ENCODE measurements at places on chromosomes 16 and 17.

GRCh38 chr16:50102051-50102746, 36.4 kb downstream of the HEATR3 start:
- no peak for DNase-seq

DNA sequence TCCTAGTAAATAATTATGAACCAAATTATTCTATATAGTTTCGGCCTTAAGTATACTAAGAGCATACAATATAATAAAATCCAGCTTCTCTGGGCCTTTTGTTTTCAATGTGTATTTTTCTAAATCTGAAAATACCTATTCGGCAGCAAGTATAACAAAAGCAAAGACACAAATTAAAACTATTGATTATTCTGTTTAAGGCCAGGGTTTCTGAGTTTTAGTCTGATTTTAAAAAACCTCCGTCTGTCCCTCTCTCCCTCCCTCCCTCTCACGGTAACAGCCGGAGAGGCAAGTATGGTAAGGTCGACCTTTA, 1.5 kb downstream of the TOB1 start:
- no peak for DNase-seq

DNA sequence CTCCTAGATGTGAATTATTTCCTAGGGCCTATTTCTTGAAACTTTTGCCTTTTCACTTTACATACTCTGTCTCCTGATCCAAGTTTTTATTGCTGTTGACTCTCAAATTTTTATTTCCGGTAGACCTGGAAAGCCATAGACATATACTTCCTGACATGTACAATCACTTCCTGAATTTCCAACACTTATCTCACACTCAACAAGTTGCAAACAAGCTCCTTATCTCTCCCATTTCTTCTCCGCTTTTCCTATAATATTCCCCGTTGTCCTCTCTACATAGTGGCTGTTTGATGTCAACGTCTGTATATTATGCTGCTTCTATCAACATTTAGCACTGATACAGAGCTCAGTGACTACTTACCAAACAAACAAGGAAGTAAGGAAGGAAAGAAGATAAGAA, 59.3 kb downstream of the IKZF3 start:
- no peak for DNase-seq

GRCh38 chr17:59401725-59402124, 70.3 kb downstream of the YPEL2 start:
- no peak for DNase-seq

- no peak for DNase-seq
Observed at GRCh38 chr17:914561-914960, 65.0 kb downstream of the NXN start.

GRCh38 chr16:60329108-60329507, 1595.0 kb upstream of the GOT2 start:
- no peak for DNase-seq

DNA sequence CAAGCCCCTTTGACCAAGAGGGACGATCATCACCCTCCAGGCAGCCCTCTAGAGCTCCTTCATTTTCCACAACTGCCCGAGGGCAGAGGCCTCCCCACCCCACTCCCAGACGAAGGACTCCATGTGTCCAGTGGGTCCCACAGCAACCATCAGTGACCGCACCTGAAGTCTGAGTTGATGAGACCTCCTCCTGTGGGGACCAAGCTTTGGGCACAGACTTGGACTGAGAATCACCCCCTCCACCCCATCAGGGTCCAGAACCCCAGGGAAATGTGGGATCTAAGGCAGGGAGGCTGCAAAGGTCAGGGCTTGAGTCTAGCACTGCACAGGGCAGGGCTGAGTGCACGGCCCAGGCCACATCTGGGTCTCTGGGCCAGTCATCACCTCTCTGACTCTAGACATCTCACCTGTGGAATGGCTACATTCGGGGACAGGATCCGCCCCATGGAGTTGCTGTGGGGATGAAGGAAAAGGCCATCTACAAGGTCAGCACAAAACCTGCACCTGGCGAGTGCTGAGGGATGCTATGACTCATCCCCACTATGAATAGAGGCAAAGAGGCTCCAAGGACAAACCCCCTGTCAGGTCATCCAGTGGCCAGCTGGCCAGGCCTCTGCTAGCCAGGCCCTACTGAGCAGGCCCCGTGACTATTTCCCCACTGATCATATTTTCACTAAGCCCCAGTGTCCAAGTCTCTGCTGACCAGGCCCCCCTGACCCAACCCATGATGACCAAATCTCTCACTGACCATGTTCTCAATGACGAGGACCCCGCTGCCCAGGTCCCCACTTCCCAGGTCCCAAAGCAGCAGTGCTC, 38.4 kb downstream of the TNFRSF13B start:
- no peak for DNase-seq

DNA sequence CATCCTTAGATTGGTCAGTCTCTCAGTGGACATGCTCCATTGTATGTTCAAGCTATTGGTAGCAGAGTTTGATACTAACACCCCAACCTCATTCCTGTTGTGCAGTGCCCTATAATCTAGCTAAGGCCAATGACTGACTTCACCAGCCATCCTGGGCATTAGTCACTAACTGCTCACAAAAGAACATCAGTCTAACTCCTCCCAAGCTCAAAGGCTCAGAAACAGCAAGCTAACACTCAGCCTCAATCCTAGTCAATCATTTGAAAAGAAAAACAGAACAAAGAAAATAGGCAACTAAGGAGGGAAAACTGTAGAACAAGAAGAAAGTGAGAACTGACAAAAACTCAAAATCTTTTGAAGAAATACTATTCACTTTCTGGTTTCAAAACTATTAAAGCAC, 199.1 kb upstream of the C17orf78 start:
- DNase-seq = no peak

DNA sequence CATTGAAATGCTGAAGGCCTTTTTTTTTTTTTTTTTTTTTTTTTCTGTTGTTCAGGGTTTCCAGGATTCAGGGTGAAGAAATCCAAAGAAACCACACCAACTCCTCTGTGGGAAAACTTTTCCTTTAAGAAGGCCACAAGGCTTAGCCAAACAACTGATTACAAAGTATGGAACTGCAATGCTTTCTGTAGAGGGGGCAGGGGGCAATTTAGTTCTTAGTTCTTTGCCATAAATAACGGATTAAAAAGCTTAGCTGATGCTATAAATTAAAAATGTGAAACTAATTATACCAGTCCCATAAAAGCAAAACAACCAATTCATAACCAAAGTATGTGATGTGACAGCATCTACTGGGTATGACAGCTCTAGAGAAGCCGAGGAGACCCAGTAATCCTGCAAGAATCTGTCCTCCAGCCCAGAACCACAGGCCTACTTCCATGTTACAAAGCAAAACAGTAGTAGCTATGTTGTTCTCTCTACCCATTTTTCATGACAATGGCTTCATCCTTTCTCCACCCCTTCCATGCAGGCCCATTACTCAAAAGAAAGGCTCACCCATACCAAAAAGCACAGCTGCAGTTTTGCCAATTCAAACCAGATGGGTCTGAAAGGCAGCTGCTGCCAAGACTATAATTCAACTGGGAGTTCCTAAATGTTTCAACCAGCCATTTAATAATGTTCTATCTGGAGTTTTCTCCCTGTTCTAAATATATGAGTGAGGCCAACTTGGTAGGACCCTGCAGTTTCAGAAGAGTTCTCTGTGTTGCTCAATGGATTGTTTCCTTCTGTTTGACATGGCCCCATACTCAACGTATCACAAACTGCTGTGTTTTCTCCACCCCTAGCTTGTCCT, 167.1 kb upstream of the ZFHX3 start:
- no peak for DNase-seq

DNA sequence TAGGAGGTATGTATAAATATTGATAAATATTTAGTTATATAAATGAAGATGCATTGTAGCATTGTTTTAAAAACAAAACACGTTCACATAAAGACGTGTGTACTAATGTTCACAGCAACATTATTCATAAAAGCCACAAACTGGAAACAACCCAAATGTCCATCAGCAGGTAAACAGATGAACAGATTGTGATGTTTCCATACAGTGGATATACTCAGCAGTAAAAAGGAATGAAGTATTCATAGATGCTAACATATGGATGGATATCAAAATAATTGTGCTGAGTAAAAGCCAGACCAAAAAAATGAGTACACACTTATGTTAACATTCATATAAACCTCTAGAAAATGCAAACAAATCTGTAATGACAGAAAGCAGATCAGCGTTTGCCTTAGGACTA, 6.0 kb downstream of the CENPN start:
- no peak for DNase-seq

DNA sequence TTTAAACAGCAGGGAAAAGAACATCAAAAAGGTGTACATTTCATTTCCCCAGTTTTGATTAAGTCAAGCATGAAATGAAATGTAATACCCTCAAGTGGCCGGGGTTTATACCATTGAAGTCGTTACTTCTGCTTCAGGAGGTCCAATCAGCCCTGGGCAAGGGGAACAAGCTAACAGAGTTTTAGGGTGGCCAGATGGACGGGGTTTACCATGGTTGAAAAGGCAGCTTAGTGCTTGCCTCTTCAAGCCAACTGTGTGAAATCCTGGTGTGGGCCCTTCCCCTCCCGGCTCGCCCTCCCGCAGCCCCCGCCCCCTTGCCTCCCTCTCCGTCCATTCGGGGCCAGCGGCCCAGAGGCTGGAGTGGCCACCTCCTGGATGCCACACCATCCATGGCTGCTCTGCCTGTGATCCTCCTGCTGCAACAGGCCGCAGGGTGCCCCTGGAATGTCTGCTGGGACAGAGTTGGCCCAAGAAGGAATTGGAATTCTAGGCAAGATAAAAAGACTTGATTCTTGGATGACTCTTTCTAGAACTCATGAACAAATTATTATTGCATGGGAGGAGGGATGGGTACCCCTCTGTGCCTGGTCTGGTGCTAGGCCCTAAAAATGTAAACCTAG, 296.2 kb upstream of the IRX3 start:
- peak; percentile 90 for DNase-seq

DNA sequence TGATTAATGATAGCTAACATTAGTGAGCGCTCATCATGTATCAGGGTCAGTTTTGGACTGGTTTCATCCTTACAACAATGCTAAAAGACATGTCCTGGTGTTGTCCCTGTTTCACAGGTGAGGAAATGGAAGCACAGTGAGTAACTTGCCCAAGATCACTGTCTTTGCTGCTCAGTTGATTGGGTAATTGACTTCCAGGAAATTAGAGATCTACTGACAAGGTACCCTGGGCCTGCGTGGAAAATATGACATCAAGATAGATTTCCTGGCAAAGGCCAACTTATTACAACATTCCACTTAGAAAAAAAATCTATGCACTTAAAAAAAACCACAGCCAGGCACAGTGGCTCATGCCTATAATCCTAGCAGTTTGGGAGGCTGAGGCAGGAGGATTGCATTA, 96.3 kb downstream of the CYLD start:
- DNase-seq = no peak

- DNase-seq = no peak
Observed at GRCh38 chr16:81708266-81709015, 70.7 kb upstream of the PLCG2 start.

DNA sequence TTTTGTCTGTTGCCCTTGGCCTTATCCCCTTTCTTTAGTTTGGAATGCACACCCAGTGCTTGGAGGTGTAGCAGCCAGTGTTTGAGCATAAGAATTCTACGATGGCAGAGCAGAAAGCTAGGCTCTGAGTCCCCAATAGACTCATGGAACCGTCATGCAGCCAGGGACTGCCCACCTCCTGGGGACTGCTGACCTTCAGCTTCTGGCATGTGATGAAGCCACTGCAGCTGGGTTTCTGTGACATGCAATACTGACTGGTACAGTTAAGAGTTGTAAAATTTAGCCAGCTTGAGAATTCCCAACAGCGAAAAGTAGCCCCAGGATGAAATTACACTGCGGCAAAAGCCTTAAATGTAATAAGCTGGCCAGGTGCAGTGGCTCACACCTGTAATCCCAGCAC, 9.0 kb upstream of the MAP3K14 start:
- no peak for DNase-seq

Measured in DMS 273 treated with DMSO at 0.1 percent for 48 hours (cell line).